Stimulated activated CD8-positive, alpha-beta memory T cell treated with anti-CD3 and anti-CD28 coated beads, Interleukin-2, amount 100 ng/mL, for 1 hour (primary cell): ENCODE measurements at places on chromosomes 7 and 10.

GRCh38 chr7:41567031-41567730 is 135.7 kb downstream of the INHBA start:
- DNase-seq: no peak

DNA sequence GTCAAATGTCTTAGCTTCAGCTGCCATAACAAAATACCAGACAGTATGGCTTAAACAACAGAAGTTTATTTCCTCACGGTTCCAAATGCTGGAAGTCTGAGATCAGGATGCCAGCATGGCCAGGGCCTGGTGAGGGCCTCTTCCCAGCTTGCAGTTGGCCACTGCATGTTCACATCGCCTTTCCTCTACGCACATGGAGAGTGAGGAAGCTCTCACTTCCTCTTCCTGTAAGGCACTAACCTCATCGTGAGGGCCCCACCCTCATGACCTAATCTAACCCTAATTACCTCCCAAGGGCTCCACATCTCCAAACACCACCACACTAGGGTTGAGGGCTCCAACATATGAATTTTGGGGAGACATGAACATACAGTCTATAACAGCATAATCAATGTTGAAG is 14.4 kb downstream of the ZNF33B start:
- no peak for DNase-seq

- no peak for DNase-seq
Observed at GRCh38 chr7:157793973-157794745, 457.4 kb downstream of the DNAJB6 start.

GRCh38 chr7:34048445-34048844 is 143.1 kb downstream of the BMPER start:
- no peak for DNase-seq

GRCh38 chr10:110499796-110500514 is 2.2 kb downstream of the DUSP5 start:
- no peak for DNase-seq

DNA sequence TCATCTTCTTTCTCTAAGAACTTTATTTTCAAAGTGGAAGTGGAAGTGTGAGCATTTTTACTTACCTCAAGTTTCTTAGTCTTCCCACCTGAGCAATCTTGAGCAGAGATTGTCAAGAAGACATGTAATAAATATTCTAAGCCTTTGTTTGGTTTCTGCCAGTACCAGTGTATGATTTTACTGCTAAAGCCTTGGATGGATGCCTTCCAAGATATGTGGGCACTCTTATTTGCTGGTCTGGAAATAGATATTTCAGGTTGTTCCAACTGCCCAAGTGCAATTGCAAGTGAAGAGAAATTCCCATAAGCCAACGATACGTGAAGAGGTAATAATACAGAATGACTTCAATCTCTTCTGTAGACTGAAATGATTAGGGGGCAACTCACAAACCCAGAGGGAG is 18.2 kb upstream of the TARP start:
- DNase-seq: no peak

DNA sequence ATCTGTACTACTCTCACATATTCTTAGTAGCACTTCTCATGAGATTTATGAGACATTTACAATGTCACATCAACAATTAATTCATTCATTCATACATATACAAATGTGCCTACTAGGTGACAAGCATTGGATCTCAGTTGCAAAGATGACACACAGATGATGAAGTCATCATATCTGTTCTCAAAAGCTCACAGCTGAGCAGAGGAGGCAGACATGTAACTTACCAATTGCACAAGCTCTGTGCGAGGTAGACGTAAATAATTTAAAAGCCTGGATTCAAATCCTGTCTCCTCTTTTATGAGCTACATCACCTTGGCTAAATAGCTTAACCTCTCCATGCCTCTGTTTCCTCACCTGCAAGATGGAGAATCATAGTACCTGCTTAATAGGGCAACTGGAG is 109.4 kb upstream of the FAM133B start:
- DNase-seq: no peak

GRCh38 chr10:93799155-93799708 is 41.5 kb downstream of the LGI1 start:
- no peak for DNase-seq
